ENCODE measurements at places on chromosomes 6 and 20.

GRCh38 chr6:150299873-150300485 lies 68.8 kb upstream of the IYD start:
- no peak for DNase-seq

DNA sequence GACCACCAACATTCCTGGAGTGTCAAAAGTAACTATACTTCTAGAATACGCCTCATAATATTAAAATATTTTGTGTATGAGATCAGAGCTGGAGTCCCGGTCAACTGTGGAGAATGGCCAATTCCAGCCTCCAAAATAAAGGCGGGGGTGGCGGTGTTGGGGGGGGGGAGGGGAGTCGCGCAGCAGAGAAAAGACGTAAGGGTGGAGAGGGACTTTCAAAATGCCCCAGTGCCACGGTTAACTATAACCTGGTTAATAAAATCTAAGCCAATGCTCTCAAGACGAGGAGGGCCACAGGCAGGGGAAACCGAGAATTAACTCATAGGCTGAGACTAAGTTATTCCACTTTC lies 1.3 kb downstream of the NUP153 start:
- no peak for DNase-seq

GRCh38 chr6:129662406-129662766 lies 47.6 kb downstream of the ARHGAP18 start:
- DNase-seq: no peak

GRCh38 chr20:20732641-20733040 lies 20.2 kb upstream of the RALGAPA2 start:
- no peak for DNase-seq
